Posterior cingulate gyrus (tissue), 11 donors: ENCODE measurements at places on chromosomes 5 and 9.

- peak; percentile 66 for DNase-seq
Observed at GRCh38 chr9:14306672-14307660, 7.0 kb downstream of the NFIB start.

- no peak for DNase-seq
Observed at GRCh38 chr5:13921578-13921977, 22.9 kb downstream of the DNAH5 start.

DNA sequence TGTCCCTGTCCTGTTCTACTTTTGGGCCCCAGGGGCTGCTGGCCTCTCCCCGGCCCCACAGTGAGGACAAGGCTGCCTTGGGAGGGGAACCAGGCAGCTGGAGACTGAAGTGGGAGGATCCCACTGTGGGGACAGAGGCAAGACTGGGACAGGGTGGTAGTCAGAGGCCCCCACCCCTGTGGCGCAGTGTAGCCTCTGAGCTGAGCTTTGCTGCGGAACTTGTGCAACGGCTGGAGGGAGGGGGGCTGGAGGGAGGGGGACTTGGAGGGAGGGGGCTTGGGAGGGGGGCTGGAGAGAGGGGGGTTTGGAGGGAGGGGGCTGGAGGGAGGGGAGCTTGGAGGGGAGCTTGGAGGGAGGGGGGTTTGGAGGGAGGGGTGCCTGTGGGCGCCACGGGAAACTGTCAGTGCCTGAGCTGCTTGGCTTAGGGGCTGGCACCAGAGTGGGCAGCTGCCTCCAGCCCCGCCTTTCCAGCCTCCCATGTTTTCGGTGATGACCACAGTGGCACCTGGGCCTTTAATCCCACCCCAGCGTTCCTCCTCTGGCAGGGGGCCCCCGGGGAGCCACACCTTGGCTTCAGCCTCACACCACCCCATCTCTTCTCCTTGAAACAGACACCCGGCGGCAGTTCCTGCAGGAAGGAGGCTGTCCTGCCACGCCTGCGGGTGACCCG, 2.3 kb upstream of the FUT7 start:
- no peak for DNase-seq

GRCh38 chr5:172533399-172534228, 79.3 kb upstream of the SH3PXD2B start:
- peak; percentile 32 for DNase-seq

DNA sequence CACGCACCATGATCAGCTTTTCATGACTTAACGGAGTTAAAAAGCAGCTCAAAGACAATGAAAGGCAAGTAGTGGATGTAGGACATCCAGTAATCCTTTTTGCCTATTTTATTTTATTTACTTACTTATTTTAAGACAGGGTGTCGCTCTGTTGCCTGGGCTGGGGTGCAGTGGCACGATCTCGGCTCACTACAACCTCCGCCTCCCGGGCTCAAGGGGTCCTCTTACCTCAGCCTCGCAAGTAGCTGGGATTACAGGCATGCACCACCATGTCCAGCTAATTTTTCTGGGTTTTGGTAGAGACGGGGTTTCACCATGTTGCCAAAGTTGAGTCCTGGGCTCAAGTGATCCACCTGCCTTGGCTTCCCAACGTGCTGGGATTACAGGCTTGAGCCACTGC, 148.9 kb downstream of the DAB2IP start:
- DNase-seq: no peak
